BJ (cell line): ENCODE measurements at places on chromosomes 11 and 22.

DNA sequence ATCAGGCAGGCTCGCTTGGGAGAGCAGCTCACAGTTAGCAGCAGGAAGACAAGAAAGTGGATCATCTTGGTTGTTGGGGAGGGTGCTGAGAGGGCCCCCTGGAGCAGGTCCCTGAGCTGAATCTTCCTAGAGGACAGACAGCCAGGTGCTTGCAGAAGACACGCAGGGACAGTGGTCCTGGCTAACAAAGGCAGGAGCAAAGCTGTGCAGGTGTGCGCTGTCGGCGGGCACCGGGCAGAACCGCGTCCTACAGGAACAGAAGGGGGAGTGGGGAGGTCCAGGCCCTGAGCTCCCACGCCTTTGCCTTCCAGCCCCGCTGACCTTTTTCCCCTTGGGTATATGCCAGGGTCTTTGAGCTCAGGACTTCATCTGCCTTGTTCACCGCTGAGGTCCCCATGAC lies 30.1 kb upstream of the PARVB start:
- DNase-seq = no peak

DNA sequence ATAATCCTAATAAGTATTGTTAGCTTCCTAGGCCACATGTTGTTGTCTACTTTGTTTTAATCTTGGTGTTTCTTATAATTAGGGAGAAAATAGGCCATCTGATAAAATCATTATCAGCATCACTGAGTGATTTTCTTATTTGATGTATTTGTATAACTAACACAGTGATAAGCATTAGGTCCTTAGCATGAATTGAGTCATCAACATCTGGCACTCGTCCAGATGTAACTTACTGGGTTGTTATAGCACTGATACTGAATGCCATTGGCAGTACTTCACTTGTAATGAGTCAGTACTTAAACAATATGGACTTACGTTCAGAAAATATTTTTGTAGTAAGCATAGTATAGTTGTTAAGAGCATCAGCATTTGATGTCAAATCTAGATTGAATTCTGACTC lies 16.2 kb downstream of the API5 start:
- peak; percentile 37 for DNase-seq

DNA sequence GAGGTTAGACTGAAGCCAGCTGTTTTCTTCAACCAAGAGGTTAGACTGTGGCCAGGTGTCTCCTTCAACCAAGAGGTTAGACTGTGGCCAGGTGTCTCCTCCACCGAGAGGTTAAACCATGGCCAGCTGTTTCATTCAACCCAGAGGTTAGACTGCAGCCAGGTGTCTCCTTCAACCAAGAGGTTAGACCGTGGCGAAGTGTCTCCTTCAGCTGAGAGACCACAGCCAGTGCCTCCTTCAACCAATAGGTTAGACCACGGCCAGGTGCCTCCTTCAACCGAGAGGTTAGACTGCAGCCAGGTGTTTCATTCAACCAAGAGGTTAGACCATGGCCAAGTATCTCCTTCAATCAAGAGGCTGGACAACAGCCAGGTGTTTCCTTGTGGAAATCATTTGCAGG lies 498.1 kb downstream of the TBC1D22A start:
- no peak for DNase-seq

GRCh38 chr11:118443590-118444218 lies 7.4 kb downstream of the KMT2A start:
- DNase-seq = no peak

- no peak for DNase-seq
These were observed 40.6 kb downstream of the CD44 start for GRCh38 chr11:35179466-35180135.

DNA sequence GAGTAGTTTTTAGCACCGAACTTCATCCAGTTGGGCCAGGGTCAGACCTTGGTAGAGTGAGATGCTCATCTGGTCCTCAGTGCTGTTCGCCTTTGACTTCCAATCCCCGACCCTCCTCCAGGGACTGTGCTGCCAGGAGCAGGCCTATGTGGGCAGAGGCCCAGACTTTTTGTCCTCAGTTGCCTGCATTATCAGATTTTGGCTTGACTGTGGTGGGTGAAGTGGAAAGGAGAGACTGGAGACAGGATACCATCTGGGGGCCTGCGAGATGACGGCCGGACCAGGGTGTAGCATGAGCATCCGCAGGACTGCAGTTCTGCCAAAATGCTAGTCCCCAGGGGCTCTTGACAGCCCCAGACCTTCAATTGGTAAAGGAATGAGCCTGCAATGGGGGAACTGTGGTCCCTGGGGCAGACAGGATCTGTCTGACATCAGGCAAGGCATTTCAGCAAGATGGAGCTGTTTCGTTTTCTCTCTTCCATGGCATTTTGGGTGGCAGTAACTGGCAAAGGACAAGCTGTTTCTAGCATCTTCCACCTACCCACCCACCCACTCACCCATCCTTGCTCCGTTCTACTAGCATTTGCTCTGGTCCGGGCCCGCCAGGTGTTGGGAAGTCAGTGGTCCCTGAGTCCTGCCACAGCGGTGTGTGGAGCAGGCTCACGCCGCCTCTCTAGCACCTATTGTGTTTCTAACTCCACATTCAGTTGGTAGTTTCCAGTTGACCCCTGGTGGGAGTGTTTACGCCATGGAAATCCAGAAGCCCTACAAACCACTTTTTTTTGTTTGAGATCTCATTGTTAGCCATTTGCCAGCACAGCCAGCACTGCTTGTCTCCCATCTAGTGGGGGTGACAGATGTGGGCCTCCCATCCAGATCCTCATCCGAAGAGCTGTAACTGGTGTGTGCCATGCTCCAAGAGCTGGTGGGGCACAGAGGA lies 53.5 kb downstream of the OTOG start:
- DNase-seq = no peak

GRCh38 chr11:131760091-131761061 lies 390.0 kb downstream of the NTM start:
- DNase-seq = peak; percentile 84

DNA sequence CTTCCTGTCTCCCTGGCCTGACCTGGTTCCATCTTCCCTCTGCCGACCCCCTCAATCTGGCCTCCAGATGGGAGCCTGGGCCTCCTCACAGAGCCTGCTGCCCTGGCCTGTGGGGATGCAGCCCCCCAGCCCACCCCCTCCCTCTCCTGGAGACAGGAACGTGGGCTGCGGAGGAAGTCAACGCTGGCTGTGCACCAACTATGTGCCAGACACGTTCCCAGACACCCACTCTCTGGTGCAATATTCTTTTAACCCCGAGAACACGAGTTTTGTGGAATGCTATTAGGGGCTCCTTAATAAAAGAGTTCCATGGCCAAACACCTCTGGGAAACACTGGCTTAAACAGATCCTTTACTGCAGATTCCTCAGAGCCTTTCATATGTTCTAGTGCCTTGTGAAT lies 15.9 kb downstream of the WNT11 start:
- peak; percentile 50 for DNase-seq

DNA sequence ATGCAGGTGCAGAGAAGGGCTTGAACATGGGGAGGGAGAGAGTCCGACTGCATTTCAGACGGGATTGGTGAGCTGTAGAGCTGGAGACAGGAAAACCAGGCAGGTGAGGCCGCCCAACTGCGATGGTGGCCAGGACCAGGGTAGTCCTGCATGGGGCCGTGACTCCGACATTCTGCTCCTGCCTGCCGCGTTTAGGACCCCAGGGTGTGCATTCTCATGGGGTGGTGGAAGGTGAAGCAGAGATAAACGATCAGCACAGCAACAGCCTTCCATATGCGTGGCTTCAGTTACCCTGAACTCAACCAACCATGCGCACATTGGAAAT lies 29.3 kb downstream of the SHANK2 start:
- no peak for DNase-seq

GRCh38 chr22:44119669-44120313 lies 60.9 kb upstream of the PARVG start:
- DNase-seq = no peak

GRCh38 chr11:61147791-61148620 lies 13.2 kb downstream of the VPS37C start:
- DNase-seq = no peak

DNA sequence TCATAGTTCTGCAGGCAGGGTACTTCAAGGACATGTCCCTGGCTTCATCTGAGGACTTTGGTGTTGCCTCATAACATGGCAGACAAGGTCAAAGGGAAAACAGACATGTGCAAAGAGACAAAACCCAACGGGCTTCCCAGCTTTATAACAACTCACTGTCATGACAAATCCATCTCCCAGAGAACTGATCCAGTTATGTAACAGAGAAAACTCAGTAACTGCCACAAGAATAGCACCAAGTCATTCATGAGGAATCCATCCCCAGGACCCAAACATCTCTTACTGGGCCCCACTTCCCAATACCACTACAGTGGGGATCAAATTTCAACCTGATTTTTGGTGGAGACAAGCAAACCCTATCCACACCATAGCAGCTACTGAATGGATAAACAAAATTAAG lies 13.0 kb downstream of the OR52N4 start:
- DNase-seq = no peak

GRCh38 chr11:114200351-114201133 lies 95.7 kb upstream of the NNMT start:
- no peak for DNase-seq

- DNase-seq = no peak
These were observed 445.9 kb downstream of the BRD1 start for GRCh38 chr22:49381595-49382450.

DNA sequence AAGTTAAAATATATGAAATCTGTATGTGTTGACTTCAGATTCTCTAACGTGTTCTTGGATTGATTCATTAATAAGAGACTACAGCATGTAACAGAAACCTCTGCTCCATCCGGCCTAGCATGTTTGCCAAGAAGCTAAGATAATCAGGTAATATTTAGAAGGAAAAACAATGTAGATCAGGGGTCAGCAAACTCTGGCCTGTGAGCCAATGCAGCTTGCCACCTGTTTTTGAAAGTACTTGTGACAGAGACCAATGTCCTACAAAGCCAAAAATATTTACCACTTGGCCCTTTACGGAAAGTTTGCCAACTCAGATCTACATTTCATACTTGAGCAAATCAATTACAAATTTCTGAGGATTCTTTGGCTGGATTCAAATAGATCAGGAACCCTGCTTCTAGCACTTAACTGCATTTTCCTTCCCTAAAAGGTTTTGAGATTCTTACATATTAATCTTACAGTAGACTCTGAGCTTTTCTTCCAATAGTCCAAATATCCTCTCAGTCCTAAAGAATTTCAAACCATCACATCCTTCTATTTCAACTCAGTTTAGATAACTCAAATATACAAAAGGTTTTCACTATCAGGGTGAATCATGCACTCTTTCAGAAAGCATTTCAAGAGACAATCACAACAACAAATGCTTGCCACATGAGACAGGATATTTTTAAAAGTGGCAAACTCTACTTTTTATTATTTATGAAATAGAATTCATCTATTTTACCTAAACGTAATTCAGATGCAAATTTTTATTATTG lies 29.5 kb downstream of the APOL5 start:
- DNase-seq = no peak

DNA sequence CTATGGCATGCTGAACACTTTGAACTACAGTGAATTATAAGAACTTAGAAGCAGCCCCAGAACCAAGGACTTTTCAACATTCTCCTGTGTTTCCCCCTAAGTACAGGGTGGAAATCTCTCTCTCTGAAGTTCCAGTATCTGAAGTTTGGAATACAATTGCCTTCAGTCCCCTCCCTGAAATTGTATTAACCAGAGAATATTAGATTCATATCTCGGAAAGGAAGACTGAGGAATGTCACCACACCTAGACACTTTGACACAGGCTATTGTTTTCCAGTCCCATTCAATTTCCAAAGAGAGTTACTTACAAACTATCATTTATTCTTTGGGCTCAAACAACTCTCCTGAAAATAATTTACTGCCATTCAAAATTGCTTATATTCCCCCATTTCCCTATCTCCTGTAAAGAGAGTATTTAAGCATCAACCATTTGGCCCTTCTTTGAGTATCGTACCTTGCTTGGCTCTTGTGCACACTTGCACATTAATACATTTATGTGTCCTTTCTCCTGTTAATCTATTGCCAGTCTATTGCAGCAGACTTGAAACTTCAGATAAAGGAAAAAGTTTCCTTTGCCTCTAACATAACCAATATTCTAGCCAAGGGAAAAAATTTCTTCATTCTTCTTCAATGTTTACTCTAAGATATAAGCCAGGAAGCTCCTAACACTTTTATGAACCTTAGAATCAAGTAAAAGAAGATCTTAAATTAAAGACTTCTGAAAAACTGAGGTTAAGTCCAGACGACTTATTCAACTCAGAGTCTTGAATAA lies 402.4 kb upstream of the DDI1 start:
- DNase-seq = no peak

DNA sequence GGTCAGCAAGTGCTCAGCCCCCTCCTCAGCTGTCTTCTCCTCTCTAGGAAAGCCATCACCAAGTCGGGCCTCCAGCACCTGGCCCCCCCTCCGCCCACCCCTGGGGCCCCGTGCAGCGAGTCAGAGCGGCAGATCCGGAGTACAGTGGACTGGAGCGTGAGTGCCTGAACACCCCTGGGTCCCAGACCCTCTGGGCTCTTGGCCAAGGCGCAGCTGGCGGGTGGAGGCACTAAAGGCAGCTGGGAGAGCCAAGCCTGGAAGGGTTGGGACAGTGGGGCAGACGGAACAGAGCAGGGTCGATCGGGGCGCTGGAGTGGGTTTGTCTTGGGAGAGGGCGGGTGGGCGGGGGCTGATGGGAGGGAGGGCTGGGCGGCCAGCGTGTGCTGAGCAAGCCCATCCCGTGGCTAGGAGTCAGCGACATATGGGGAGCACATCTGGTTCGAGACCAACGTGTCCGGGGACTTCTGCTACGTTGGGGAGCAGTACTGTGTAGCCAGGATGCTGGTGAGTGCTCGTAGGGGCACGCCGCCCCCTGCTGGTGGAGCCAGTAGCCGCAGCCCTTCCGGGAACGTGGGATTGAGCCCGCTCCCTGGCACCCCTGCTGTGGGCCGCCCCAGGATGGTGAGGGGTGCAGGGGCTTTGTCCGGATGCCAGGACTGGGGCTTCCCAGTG lies 14.1 kb upstream of the MDK start:
- no peak for DNase-seq

- peak; percentile 59 for DNase-seq
These were observed 372.8 kb upstream of the CCDC179 start for GRCh38 chr11:23233075-23233474.

DNA sequence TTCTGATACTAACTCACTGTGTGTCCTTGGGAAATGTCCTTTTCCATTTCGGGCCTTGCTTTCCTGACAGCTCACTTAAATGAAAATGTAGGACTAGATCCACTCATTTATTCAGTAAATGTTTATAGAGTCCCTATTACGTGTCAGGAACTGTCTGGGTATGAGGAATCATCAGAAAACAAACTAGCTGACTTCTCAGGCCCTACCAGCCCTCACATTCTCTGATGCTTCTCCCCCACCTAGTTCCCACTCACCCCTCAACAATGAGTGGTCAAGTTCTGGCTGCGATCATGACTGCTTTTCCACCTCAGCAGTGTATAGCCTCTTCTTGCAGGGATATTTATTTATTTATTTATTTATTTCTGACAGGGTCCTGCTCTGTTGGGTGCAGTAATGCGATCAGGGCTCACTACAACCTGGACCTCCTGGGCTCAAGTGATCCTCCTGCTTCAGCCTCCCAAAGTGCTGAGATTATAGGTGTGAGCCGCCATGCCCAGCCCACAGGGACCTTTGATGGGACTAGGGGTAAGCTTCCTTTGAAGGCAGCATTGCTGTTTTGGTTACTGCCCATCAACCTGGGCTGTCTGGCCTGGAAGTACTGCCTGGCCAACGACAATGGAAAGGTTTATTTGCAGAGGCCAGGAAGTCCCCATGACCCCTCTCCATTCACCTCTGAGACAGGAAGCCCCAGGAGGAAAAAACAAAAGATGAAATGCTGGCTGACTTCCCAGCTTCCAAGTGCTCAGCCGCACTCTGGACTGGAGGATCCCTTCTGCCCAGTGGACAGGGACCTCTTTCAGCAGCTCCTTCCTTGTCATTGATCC lies 33.1 kb upstream of the POLD3 start:
- no peak for DNase-seq

- no peak for DNase-seq
These were observed 248.3 kb upstream of the NARS2 start for GRCh38 chr11:78822931-78823423.

- peak; percentile 65 for DNase-seq
These were observed 19.4 kb downstream of the SNU13 start for GRCh38 chr22:41668971-41669911.
